ENCODE measurements at places on chromosomes 2 and 18.

GRCh38 chr2:56102098-56102497, 81.7 kb upstream of the CCDC85A start:
- no peak for DNase-seq

- DNase-seq = no peak
Observed at GRCh38 chr2:19576411-19576810, 218.0 kb upstream of the OSR1 start.

DNA sequence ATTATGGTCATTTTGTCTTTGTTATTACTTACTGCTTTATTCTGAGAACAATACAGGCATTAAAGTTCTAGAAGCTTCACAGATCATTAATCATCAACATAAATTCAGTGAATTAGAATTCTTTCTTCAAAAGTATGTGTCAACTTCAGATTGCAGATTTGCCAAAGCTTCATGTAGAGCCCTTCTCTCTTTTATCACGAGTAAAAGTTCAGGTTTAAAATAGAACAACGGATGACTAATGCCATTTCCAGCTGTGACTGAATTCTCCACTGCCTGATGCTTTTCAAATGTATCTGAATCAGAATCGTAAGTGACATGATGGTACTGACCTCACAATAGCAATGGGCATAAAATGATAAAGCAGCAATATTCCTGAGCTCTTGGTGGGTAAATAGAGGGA, 116.0 kb downstream of the ABCA12 start:
- no peak for DNase-seq

GRCh38 chr2:118089139-118089800, 999 bp downstream of the INSIG2 start:
- DNase-seq = peak; percentile 38

- DNase-seq = no peak
Observed at GRCh38 chr2:149559341-149560068, 28.1 kb downstream of the MMADHC start.

GRCh38 chr2:187994464-187995331, 297.0 kb upstream of the GULP1 start:
- peak; percentile 90 for DNase-seq

DNA sequence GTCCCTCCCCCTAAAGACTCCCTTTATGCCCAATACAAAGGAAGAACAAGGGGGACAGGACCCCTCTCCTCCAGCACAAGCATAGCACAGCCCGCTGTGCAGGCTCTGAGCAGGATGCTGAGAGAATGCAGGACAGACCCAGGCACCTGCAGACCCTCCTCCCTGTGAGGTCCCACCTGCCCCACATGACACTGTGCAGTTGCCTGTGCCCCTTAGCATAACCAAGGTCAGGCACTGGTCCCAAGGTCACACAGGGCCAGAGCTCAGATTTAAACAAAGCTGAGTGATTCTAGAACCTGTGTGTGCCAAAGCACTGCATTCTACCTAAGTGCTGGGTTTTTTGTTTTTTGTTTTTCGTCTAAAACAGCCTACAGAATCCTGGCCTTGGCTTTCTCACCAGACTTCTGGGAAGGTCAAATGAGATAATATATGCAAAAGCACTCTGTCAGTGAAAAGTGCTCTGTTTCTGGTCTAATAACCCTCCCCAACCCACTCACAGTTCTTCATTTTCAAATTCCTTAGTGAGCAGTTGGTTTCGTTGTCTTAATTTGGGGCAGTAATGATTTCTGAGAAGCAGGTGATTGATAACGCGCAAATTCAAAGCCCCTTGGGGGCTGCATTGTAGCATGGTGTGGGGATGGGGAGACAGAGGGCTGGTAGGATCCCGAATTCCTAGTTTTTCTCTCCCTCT, 125.7 kb downstream of the KCTD1 start:
- no peak for DNase-seq

DNA sequence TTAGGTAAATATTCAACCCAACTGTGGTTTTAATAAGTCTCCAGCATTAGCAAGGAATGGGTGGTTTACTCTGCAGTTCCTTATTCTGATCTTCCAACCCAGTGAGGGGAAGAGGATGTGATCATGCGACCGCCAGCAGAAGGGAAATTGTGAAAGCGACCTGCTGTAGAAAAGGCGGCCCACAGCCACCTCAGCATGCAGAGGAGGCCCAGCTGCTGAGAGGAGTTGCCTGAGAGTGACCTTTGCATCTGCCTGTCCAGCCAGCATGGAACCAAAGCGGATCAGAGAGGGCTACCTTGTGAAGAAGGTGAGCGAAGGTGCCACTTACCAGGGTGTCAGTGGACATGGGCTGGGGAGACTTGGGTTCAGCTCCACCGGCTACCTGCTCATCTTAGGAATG, at the start of gene PLEK:
TSS of gene PLEK (plus strand) at position 196 of the 400 bp plus-strand sequence. CDS start at position 266, 70 bp downstream.
- no peak for DNase-seq

DNA sequence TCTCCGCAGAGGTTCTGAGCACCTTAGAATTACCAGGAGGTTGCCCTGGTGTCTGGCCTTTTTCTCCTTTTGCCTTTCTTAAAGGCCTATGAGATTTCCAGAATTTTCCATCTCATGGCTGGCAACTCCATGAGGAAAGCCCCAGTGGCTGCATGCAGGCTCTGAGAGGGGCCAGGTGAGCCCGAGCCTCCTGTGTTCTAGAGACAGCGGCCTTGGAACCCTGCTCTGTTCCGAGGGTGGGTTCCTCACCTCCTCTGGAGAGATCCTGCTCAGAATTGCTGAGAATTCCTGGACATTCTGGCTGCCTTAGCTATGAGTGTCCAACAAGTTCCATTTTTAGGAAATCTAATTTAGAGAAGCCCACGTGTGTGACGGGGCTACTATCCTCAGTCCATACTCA, 35.7 kb upstream of the HPCAL1 start:
- DNase-seq = no peak

DNA sequence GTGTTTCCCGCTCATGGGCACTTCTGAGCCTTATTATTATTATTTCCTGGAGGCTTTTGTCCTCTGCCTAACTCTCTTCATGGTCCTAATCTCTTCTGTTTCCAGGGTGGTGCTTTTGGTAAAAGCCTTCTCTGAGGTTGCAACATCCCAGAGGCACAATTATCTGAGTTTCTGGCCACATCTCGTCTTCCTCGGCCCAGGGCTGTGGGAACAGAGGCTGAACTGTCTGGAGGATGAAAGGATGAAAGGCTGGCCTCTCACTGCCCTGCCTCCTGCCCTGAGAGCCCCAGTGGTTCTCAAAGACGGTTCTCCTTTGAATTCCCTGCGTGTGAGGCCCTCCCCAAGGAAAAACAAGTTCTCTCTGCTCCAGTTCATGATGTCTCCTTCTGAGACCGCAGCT, 13.8 kb downstream of the GYPC start:
- DNase-seq = no peak

- DNase-seq = no peak
Observed at GRCh38 chr2:145256551-145256950, 736.6 kb upstream of the ZEB2 start.

- DNase-seq = no peak
Observed at GRCh38 chr2:177002983-177003382, 209.6 kb upstream of the HNRNPA3 start.

- no peak for DNase-seq
Observed at GRCh38 chr2:40360652-40361051, 91.2 kb downstream of the SLC8A1 start.

- DNase-seq = no peak
Observed at GRCh38 chr18:59813942-59814341, 85.9 kb upstream of the PMAIP1 start.

- DNase-seq = no peak
Observed at GRCh38 chr18:59298871-59299270, 19.6 kb downstream of the CPLX4 start.

Measured in SJCRH30 (cell line).